Hippocampal formation (tissue), 2 donors: ENCODE measurements at places on chromosomes 4 and X.

- DNase-seq: no peak
These were observed 5.2 kb downstream of the NLRP2B start for GRCh38 chrX:57674861-57675260.

GRCh38 chrX:45669715-45670340 lies 469.2 kb upstream of the DIPK2B start:
- DNase-seq: no peak

GRCh38 chr4:1213336-1213995 lies 35.5 kb downstream of the CTBP1 start:
- no peak for DNase-seq

GRCh38 chr4:11514779-11515419 lies 86.2 kb upstream of the HS3ST1 start:
- no peak for DNase-seq

DNA sequence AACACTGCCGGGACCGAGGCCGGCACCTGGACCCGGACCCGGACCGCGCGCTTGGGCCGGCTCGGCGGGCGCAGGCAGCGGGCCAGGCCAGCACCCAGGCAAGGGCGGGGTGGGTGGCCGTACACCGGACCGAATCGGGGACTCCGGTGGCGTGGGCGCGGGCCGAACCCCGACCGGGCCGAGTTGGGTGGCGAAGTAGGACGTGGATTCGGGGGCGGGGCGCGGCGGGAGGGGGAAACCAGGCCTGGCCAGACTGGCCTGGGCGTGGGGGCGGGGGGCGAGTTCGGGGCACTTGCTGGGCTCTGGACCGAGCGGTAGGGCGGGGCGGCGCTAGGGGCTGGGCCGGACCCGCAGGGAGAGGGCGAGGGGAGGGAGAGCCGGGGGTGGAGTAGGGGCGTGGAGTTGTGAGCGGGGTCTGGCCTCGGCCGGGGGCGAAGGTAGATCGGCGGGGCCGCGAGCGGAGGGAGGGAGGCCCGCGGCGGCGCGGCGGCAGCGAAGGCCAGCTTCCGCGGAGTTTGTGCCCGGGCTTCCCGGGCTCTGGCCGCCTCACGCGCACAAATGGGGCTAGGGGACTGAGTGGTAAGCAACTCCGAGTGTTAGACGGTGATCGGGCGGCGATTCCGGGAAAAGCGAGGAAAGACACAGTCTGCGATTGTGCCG lies 1.8 kb upstream of the BCORL1 start:
- DNase-seq: no peak

DNA sequence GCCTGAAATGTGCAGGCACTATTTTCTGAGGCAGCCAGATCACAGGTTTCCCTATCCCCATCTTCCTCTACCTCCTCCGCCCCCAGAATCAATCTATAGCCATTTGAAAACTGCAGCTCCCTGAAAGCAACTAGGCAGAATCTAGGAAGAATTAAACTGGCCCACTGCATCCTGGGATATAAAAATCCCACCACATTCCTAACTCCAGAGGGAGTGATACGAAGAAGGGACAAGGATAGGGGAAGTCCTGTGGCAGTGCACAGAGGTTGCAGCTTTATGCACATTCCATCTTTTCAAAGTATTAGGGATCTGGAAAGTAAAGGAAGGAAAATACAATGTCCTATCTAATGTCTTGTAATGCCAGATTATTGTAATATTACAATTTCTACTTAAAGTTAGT lies 18.3 kb upstream of the HERC3 start:
- no peak for DNase-seq

DNA sequence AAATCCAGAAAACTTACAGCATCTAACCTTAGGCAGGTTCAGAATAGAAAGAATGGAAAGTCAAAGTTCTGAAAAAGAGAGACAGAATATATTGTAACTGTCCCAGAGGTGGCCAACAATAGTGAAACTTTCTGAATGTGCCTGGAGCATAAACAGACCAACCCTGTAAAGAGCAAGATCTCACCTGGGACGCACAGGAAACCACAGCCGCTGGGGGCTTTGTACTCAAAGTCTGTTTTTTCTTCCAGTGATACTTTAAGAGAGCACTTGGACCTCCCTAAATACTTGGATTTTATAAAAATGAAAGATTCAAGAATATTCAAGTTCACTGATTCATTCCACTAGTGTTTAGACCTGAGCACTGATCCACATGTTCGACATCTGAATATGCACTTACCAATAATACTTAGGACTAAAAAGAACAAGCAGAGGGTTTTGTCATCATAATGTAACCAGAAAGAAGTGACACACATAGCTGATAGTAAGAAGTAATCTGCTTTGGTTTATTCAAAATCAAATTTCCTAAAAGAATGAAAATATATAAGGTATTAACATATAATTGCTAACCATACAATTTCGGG lies 35.3 kb downstream of the ARAP2 start:
- peak; percentile 49 for DNase-seq

GRCh38 chrX:9940421-9940820 lies 26.7 kb upstream of the CLDN34 start:
- DNase-seq: no peak

DNA sequence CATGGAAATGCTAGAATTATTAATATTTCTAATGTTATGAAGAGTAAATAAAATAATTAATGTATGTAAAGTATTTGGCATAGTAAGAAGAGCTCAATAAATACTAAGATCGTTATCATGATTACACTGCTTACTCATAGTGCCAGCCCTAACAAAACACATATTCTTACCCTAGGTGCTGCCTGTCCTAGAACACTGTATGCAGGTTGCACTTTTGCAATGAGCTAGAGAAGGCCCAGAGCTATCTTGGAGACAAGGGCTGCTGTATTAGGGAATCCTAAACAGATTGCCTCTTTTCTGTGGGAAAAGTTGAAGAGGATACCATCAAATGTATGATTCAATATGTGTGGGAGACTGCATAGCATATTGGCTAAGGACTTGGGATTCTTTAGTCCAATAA lies 48.0 kb upstream of the TMEM164 start:
- DNase-seq: no peak

DNA sequence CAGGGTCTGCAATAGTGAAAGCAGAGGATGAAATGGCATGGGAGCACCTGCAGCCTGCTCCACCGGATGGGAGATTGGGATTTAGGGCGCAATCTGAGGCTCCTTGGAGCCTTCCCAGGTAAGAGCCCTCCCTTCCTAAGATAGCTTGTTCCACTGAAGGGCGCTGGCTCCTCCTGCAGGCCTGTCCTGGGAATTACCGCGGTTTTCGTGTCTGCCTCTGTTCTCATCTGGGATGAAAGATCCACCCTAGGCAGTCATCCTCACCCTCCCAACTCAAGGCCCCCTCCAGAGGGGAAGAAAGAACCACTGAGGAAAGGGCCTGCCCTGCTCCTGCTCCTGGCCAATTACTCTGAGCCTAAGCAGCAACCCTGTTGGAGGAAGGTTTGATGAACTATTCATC lies 547.5 kb downstream of the SMARCA1 start:
- DNase-seq: peak; percentile 0

DNA sequence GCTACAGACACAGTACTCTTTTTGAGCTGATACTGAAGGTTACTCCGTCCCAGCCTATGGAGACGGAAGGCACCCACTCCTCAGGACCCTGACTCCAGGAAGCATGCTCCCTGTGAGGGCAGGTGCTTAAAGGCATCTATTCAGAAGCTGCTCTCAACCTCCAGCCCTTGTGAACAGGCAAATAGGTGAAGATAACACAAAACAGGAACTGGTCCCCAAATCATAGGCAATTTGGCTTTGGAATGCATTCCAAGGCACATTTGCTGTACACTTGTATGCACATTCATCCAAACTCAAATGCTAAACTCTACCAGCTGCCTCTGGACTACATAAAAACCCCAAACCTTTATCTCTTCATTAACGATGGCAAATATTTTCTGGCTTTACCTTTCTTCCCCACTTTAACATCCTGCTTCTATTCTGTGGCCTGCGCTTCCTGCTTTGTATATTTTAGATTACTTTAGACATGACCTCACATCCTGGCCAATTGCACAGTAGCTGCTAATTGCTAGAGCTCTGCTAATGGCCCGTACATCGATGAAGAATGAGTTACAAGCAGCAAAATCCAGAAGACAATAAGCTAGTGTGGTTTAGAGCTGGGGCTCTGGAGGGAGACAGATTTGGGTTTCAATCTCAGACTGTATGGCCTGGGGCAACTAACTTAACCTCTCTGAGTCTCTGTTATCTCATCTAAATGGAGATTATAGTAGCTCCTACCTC lies 3.2 kb downstream of the SEL1L3 start:
- no peak for DNase-seq
